ENCODE measurements at places on chromosomes 5 and 9.

DNA sequence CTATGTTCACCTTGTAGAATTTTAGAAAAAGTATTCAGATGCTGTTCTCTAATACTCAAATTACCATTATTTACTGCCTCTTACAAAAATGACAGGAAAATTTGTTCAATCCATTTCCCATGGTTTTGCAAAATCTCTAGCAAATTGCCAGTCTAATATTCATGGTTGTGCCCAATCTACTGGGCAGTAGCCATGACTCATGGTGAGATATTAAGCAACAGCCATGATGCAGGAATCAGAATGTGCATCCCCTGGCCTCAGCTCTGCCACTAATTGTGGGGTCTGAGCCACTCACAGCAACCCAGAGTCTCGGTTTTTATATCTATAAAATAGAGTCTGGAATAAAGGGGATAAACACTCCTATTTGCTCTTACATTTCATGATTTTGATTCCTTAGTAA lies 353.6 kb downstream of the DEPDC1B start:
- DNase-seq = no peak

- DNase-seq = no peak
Observed at GRCh38 chr5:132227235-132227484, 493 bp downstream of the P4HA2 start.

DNA sequence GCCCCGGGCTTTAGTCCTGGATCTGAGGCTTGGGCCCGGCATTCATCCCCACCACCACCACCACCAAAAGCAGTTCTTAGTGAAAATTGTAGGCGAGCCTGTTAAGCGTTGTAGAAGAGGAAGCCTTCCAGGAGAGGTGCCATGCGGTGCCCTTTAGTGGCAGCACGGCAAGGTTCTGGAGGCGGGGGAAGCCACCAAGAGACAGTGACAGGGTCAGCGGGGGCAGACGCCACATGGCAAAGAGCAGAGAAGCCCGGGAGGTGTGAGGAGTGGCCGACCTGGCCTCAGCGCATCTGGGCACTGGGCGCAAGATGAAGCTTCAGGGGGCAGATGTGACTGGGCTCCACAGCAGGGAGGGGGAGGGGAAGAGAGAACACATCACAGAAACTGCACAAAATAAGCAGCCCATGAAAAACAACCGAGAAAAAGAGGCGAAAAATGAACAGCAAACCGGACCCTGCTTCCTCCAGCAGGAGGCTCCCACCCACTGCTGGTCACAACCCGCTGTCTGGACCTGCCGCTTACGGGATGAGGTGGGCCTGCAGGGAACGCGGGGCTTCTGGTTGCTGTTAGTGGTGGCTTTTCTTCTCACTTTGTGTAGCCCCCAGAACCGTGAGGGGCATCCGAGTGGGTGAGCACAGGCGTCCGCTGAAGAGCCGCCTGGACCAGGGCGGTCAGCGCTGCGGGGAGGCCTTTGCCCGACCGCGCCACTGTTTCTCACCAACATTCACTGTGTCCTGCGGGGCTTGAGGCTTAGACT lies 4.3 kb downstream of the LRRC14B start:
- DNase-seq = peak; percentile 45

- no peak for DNase-seq
Observed at GRCh38 chr5:172035049-172035448, 28.6 kb upstream of the FBXW11 start.

- DNase-seq = no peak
Observed at GRCh38 chr9:97933297-97933998, 4.5 kb downstream of the HEMGN start.

Measured in GM23338 (cell line).